ENCODE measurements at places on chromosomes 3 and 15.

DNA sequence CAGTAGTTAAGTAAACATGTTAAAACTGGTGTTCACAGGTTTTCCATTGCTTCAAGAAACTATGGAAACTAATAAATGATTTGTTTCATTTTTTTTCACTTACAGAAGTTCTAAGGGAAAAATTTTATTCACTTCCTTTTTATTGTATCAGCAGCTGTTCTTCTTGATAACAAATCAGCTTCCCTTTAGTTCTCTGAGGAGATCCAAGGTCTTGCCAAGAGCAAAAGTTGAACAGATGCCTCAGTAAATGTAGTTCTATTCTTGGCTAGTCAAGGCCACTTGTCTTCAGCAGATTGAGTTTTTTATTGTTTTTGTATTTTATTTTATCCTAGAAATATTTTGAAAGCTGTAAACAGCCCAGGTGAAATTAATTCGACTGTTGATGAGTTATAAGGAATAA, 41.8 kb downstream of the KCNH8 start:
- no peak for DNase-seq

- DNase-seq, result no peak
Measured at GRCh38 chr3:45506084-45506483, 88.5 kb upstream of the LIMD1 start.

DNA sequence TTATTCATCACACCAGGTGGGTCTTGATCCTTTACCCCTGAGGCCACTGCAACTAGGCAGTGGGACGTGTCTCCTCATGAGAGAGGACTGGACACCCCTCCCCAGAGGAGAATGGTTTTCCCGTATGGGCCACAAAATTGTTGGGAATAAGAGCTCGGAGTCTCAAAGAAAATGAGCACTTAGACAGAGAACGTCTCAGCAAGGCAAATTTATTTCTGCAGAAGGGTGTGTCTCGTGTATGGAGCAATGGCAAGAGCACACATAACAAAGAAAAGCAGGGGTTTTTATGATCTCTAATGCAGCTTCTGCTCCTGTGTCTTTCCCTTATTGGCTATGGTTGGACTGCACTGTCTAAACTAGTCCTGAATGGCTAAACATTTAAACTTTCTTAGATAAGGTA, 803.5 kb downstream of the PLOD2 start:
- no peak for DNase-seq

- no peak for DNase-seq
Measured at GRCh38 chr15:26641144-26641543, 131.7 kb downstream of the GABRB3 start.

DNA sequence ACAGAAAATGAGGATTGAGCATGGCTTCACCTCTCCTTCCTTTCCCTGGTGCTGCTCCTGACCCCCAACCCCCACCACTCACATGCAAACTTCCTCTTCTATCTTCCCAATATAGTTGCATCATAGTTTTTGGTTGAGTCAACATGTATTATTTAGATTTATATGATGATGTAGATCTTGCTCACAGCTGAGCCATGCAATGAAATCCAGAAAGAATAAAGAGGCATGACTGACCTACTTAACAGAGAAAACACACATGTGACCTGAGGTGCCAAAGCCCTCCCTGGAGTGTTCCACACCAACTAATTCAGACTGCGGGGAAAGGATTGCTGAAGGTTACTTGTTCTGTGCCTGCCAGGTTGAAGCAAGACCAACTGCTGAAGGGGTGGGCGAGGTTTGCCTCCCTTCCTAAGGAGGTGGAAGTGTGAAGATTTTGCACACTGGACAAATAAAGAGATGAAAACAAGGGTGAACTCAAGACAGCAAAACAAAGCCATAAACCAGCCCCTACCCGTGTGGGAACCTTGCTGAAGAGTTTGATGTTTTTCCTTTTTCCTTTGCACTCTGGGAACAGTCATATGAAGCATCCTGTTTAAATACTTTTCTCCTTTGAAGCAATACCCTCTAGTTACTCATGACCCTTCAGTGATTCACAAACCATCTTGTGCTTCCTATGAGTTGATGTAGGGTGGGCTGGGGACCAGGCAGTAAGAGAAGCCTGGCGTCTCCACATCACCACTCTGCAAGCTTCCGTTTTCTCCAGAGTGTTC, 155.2 kb upstream of the UBE2E1 start:
- no peak for DNase-seq

DNA sequence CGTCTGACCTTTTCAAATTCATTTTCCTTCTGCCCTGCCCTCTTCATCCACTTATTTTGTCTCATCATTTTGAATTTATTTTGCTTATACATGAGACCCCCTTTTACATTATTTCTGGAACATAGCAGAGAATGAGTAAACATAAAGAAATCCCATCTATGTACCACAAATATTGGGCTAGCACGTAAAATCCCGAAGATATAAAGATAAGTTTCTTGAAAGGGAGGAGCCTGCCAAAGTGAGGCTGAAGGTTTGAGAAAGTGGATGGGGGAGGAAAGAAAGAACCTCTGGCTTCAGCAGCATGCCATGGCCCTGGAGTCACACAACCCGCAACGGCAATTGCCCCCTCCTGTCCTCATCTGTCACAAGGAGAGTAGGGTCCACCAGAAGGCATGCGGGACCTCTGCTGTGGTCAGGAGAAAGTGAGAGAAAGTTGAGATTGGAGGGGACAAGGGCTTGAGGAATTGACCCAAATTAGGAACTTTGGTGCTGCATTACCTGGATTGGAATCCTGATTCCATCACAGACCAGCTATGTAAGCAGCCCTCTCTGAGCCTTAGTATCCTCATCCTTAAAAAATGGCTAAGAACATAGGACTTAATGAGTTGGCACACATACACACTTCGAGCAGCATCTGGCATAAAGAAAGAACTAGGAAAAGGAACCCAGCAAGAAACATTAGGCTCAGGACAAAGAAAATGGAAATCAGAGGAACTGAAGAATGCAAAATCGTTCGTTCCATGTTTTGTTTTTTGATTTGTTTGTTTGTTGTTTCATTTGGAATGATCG, 53.7 kb upstream of the GYG1 start:
- no peak for DNase-seq

DNA sequence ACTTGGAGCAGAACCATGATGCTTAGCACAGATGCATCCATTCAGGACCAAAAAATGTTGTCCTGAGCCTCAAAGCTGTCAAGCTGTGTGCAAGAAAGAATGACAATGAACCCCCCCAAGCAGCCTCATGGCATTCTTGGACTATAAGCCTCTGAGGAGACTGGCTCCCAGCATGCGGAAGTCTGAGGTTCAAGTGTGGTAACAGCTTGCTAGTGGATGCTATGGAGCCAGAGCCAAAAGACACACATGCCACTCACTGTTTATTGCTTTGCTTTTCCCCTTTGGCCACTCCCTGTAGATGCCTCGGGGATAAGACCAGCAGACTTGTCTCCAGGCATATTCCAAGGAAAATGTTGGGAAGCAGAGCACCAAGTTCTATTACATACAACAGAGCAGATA, 38.2 kb upstream of the SNRK start:
- no peak for DNase-seq

Data from Jurkat, Clone E6-1 (cell line).